ENCODE measurements at places on chromosomes 12 and 14.

DNA sequence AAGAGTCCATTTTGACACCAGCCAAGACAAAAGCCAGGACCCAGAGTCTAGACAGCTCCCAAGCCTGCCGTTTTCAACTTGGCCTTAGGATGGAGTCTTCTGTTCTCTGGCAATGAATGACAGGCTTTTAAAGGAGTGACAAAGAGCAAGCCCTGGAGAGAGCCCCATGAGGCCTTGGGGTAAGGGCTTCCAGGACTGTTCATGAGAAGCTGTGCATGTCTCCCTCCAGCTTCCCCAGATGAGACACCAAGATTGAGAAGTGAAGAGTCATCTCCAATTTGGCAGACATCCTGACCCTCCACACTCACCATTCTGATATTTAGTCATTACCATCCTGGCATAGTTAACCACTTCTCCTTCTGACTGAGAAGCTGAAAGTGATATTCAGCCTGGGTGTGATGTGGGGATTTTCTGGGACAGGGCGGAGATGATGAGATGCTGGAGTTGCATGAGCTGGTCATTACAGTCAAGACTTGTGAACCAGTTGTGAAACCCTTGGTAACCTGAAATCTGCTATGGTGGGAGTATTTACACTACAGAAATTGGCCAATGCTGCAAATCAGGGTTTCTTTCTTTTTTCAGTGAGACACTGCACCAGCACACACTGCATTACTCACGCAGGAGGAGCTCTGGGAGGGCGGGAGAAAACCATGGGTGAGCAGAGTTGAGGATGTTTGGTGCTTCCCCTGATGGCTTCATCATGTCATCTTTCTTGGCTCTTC lies 77.8 kb downstream of the VCPKMT start:
- DNase-seq: no peak

DNA sequence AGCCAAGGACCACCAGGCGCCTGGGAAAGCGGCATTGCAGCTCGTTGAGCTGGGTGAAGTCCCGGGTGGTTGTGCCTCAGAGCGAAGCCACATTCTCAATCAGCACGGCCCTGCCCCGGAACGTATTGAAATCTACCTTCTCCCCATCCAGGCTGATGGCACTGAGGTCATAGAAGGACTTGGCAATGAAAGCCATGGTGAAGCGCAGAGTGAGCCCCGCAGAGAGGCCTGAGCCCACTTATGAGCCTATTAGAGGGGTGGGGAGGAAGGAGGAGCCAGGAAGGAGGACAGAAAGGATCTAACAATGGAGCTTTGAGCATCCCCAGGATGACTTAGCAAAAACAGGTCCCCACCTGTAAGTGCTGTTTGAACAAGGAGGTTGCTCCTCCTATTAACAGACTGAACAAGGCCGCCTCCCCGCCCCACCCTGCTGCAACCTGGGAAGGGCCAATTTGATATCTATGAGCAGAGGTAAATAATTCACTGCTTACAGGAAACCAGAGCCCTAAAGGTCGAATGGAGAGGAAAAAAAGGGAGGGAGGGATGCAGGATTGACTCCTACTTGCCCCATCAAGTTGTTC lies at the start of gene GPX2:
Gene GPX2 (minus strand): TSS at position 215 of the 581 bp plus-strand sequence. CDS start 19 bp downstream, at position 196.
- peak; percentile 90 for DNase-seq

DNA sequence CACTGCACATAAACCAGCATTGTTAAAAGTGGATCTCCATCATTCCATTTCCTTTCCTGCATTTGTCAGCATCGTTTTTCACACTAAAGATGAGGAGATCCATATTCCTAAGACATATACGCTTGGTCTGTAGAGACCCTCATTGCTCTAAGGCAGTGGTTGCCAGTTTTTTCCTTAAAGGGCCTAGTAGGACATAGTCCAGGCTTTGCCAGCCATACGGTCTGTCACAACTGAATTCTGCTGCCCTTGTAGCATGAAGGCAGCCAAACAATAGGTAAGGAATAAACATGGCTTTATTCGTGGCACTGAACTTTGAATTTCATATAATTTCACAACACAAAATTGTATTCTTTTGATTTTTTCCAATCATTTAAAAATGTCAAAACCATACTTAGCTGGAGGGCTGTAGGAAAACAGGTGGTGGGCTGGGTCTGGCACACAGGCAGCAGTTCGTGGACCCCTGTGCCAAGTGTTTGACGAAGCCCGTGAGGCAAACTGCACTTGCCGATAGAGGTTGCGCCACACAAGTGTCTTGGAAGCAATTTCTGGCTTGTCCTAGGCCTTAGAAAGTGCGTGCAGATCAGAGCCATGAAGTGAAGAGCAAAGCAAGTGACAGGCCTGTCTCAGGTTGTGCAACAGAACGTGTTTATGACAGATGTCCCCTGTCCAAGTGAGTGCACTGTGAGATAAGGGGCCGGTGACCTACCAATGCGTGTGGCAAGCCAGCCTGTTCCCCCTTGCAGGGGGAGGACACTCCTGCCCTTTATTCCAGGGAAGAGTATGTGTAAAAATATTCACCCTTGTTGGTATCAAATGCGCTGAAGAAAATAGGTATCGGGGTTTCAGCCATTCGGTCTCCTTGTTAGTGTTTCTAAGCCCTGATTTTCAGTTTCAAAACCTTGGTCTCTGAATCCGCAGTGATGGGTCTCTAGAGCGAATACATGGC lies 916 bp upstream of the CHPT1 start:
- DNase-seq: no peak

- no peak for DNase-seq
Measured at GRCh38 chr14:88424573-88424972, 39.1 kb downstream of the SPATA7 start.

DNA sequence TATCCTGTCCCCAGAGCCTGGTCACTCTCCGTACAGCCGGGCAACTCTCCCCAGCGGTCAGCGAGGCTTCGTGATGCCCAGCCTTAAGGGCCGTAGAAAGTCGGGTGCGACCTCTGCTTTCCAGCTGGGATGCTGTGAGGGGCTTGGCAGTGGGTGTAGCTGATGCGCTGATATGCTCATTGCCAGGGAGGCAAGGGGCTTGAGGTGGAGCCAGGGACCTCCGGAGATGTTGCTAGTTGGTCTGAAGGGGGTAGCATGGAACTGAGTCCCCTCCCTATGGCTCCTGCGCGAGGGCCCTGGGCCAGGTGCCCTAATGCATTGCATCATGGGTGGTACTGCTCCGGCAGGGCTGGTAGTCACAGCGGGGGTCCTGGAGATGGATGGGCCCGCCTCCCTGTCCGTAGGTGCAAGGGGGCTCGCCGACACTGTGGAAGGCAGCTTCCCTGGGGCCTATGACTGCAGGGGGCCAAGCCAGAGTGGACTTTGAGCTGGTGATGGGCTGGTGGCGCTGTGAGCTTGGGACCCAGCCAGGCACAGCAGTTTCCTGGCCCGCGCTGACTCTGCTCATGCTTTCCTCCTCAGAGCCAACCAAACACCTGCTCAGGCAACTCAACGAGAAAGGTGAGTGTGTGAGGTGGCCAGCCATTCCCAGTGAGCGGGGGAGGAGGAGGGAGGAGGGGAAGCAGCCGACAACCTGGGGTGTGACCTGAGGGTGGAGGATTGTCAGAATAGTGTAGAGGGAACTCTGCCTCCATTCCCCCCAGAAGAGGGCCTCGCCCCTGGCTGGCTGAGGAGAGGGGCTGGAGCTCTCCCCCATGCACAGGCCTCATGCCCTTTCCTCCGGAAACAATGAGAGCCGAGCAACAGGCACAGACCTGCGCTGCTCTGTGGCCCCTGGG lies 32.3 kb downstream of the PLEKHG3 start:
- peak; percentile 76 for DNase-seq

- DNase-seq: no peak
Measured at GRCh38 chr12:39048395-39048794, 143.0 kb upstream of the CPNE8 start.

DNA sequence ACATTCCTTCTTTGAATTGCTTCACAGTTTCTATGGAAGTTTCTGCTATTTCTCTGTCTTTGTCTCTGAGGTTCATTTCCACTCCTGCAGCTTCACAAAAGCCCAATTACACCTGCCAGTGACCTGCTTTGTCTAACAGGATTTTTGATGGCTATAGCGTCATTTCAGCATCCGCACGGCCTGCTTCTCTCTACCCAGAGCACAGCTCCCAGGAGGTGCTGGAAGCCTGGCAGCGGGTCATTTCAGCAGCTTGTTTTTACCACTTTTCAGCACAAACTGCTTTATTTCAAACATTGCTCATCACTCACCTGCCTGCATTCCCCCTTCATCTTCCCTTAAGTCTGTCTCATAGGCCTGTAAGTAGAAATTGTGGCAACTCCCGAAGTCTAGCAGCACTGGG lies 434.5 kb upstream of the GARIN6 start:
- DNase-seq: no peak

- DNase-seq: no peak
Measured at GRCh38 chr12:4369548-4369947, 10.0 kb downstream of the FGF23 start.

- peak; percentile 51 for DNase-seq
Measured at GRCh38 chr14:103391048-103391447, 5.8 kb downstream of the MARK3 start.

DNA sequence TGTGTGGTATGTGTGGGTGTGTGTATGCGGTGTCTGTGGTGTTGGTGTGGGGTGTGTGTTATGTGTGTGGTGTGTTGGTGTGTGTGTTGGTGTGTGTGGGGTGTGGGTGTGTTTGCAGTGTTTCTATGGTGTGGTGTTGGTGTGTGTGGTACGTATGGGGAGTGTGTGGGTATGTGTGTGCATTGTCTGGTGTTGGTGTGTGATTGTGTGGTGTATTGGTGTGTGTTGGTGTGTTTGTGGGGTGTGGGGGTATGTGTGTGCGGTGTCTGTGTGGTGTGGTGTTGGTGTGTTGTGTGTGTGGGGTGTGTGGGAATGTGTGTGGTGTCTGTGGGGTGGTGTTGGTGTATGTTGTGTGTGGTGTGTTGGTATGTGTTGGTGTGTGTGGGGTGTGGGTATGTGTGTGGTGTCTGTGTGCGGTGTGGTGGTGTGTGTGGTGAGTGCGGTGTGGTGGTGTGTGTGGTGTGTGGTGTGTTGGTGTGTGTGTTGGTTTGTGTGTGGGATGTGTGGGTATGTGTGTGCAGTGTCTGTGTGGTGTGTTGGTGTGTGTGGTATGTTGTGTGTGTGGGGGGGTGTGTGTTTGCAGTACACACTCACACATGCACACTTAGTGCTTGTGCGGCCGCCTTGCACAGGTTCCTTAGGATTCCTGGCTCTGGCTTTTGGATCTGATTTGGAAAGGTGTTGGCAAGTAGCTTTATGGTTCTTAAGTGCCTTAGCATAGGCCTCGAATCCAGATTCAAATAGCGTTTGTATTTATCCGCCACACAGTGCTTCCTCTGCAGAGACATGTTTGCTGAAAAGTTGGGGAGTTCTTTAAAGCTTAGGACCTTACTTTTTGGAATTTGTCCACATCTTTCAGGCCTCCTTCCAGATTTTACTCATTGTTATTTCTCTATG lies 16.4 kb downstream of the MLXIP start:
- DNase-seq: peak; percentile 47

DNA sequence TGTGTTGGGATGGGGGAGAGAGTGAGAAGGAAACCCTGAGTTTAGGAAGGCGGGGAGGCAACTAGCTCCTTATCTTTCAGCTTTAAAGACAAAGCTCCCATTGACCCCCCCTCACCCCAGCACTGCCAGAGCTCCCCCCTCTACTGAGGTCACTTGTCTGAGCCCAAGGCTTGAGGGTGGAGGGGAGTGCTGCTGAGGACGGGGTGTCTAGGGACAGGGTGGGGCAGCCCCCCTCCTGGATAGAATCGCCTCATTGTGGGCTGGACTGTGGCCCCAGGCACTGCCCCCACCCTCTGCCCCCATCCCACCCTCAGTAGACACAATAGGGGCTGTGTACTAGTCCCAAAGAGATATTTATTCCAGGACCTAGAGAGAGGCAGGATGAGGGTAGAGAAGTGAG lies 3.0 kb downstream of the ERBB3 start:
- DNase-seq: no peak

DNA sequence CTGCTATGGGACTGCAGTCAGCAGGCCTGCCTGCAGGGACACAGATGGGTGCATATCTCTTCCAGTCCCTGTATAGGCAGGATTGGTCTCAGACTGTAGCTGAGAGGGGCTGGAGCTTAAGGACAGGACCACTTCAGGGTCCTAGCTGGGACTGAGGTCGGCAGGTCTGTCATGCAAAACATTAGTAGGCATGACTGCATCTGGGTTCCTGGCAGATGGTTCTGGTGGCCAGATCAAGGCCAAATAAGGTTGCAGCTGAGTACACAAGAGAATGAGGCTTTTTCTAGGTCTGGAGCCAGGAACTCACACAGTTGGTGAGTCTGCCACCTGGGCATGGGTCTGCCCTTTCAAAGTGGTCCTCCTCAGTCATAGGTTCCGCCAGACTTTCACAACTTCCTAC lies 155.8 kb downstream of the TPH2 start:
- DNase-seq: no peak

- no peak for DNase-seq
Measured at GRCh38 chr12:69425417-69425816, 44.8 kb upstream of the FRS2 start.

DNA sequence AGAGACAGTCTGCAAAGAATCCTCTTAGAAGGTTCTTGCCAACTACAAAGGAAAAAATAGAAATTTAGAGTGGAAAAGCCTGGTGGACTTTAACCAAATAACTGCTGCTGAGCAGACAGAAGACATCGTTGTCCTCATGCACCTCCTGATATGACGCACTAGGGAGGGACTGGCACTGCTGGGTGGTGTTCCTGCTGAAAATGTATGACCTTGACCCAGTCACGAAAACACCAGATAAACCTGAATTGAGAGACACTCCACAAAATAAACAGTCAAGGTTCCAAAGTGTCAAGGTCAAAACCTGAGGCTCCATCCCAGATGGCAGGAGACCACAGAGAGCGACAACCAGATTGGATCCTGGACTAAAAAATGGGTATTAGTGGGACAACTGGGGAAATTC lies 61.9 kb downstream of the CHGA start:
- no peak for DNase-seq

DNA sequence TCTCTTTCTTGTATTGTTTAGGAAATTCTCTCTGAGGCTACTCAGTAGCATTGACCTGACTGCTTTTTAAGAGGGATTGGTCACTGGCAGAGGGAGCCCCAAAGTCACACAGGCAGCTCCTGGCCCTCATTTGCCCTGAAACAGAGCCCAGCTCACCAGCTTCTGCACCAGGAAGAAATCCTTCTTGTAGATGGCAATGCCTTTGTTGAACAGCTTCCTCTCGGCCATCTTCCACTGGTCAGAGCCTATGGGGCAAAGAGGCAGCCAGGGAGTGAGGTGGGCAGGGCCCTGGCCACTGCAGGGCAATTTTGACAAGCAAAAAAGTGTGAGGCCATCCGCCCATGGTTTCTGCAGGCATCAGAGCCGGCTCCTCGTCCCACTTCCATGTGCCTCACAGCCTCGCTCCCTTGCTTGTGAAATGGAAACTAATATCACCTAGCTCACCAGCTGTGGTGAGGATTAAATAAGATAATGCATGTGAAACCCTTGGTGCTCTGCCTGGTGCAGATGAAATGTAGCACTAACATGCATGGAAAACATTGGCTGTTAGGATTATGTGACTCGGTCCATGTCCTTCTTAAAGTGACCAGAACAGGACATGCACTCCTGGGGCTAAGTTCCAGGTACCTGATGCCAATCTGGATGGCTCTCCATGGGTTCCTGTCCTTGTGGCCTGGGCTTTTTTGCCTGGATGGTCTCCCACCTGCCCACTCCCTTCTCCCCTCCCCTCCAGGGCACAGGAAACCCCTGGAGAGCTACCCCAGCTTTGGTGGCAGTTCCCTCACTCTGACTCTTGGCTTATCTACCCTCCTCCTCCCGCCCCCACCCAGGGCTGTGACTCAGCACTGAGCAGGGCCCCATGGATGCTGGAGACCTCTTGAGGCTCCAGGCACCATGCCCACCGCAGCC lies 11.2 kb upstream of the PNMA1 start:
- DNase-seq: no peak
